ENCODE measurements at places on chromosomes 11 and 22. TPM values are rescaled to one million over a fixed set of nuclear protein-coding genes. Genes with fewer than 3 reads are reported as not detected.
A peak's percentile ranks its signal among the peaks of the same experiment; 100 is the strongest.

The SEPTIN3 gene
- total RNA-seq: 7.9 TPM

The BRSK2 gene
- total RNA-seq: 0.36 TPM

The CNGA4 gene
- 0.10 TPM for total RNA-seq

The GNG3 gene
- total RNA-seq: not detected

The CCDC15 gene
- 3.1 TPM for total RNA-seq

The MMP13 gene
- total RNA-seq: not detected

The FZD4 gene
- not detected for total RNA-seq

- H3K36me3 ChIP-seq: no peaks in the 10 kb centered on the region
- H3K27me3 ChIP-seq: peaks cover 2% of the 10 kb centered on the region
- peak; percentile 12 for DNase-seq
Measured at GRCh38 chr22:22248878-22249277, 4.3 kb downstream of the VPREB1 start.

DNA sequence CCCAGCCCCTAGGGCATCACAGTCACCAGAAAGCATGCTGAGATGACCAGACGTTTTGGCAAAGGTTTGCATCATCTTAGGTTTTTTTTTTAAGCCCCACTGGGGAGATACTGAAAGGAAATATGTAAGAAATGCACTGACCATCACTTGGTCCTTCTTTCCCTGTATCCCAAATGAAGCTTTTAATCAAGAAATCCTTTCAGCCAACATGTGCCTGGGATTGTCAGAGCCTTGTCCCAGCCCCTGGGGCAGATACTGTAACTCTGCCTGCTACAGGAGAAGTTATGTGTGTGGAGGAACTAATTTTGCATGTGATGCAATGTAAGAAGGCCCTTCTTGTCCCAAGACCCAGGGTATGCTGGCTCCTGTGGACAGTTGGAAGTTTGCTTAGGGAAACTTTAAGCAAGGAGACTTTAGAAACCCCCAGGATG lies 65.6 kb downstream of the PPFIBP2 start:
- H3K4me1 ChIP-seq: peaks cover 22% of the 10 kb centered on the region
- no peak for DNase-seq
- H3K36me3 ChIP-seq: no peaks in the 10 kb centered on the region
- peaks cover 26% of the 10 kb centered on the region for H3K27me3 ChIP-seq
- no peak overlapping the region for H3K4me3 ChIP-seq

DNA sequence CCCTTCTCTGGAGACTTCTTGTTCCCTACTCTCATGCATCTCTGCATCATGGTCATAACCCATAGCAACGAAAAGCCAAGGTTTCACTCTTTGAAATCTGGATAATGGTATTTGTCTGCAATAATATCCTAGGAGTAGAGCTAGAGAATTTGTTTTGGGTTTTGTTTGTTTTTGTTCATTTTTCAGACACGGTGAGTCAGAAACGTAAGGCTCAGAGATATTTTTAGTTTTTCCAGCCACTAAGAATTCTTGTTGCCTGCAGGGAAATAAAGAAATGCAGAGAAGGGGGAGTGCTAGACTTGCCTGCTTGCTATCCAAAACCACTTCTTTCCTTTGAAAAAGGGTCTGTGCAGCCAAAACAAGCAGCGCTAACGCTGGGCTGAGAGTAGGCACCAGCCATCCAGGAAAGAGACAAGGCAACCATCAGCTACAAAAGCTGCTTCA lies 26.0 kb downstream of the POU2AF3 start:
- no peaks in the 10 kb centered on the region for H3K4me1 ChIP-seq
- H3K27ac ChIP-seq: no peak overlapping the region
- H3K27me3 ChIP-seq: peaks cover 10% of the 10 kb centered on the region
- no peaks in the 10 kb centered on the region for H3K36me3 ChIP-seq

DNA sequence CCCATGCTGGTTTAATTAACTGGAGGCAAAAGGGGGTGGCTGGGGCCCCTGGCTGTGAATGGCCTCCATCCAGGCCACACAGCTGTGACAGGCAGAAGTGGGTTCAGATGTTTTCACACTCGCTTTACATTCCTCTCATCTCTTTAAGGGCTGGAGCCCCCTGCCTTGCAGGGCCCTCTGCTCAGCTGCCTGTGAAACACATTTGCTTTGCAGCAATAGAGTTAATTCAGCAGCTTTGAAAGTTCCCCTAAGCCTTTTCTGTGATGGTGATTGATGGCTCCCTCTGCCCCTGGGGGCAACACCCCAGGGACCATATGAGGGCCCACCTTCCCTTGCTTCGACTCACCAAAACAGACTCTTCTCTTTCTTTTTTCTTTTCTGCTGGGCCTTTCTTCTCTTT lies 139.3 kb downstream of the FEZ1 start:
- no peaks in the 10 kb centered on the region for H3K4me1 ChIP-seq
- no peak for DNase-seq
- H3K36me3 ChIP-seq: no peaks in the 10 kb centered on the region
- no peak overlapping the region for H3K27ac ChIP-seq
- peaks cover 6% of the 10 kb centered on the region for H3K27me3 ChIP-seq
- no peak overlapping the region for H3K4me3 ChIP-seq

- H3K27me3 ChIP-seq: no peaks in the 10 kb centered on the region
- no peak for DNase-seq
- H3K4me3 ChIP-seq: no peak overlapping the region
- no peaks in the 10 kb centered on the region for H3K4me1 ChIP-seq
Measured at GRCh38 chr11:40432358-40432757, 1027.1 kb downstream of the LRRC4C start.

- H3K4me3 ChIP-seq: no peak overlapping the region
- no peak for DNase-seq
- no peaks in the 10 kb centered on the region for H3K27me3 ChIP-seq
- no peak overlapping the region for H3K27ac ChIP-seq
- H3K4me1 ChIP-seq: peaks cover 53% of the 10 kb centered on the region
- peaks cover 4% of the 10 kb centered on the region for H3K36me3 ChIP-seq
Measured at GRCh38 chr11:69312453-69313404, 18.8 kb downstream of the MYEOV start.

- H3K27me3 ChIP-seq: peaks cover 13% of the 10 kb centered on the region
- no peak overlapping the region for H3K4me3 ChIP-seq
- H3K4me1 ChIP-seq: peaks cover 28% of the 10 kb centered on the region
- H3K36me3 ChIP-seq: no peaks in the 10 kb centered on the region
- H3K27ac ChIP-seq: no peak overlapping the region
Measured at GRCh38 chr22:21055880-21056319, 10.2 kb downstream of the LRRC74B start.

DNA sequence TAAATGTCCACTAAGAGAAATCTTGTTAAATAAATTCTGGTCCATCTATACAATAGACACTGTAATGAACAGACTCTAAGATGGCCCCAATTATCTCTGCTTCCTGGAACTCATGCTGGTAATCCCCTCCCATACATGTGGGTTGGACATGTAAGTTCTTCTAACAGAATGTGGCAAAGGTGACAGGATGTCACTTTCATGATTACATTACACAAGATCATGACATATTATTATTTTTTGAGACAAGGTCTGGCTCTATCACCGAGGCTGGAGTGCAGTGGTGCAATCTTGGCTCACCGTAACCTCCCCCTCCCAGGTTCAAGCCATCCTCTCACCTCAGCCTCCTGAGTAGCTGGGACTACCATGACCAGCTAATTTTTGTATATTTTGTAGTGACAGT lies 14.6 kb upstream of the NDUFC2 start:
- H3K27ac ChIP-seq: peak overlapping the region; percentile 82
- H3K36me3 ChIP-seq: peaks cover 26% of the 10 kb centered on the region
- peak overlapping the region; percentile 11 for H3K4me3 ChIP-seq
- peaks cover 10% of the 10 kb centered on the region for H3K4me1 ChIP-seq
- H3K27me3 ChIP-seq: no peaks in the 10 kb centered on the region

DNA sequence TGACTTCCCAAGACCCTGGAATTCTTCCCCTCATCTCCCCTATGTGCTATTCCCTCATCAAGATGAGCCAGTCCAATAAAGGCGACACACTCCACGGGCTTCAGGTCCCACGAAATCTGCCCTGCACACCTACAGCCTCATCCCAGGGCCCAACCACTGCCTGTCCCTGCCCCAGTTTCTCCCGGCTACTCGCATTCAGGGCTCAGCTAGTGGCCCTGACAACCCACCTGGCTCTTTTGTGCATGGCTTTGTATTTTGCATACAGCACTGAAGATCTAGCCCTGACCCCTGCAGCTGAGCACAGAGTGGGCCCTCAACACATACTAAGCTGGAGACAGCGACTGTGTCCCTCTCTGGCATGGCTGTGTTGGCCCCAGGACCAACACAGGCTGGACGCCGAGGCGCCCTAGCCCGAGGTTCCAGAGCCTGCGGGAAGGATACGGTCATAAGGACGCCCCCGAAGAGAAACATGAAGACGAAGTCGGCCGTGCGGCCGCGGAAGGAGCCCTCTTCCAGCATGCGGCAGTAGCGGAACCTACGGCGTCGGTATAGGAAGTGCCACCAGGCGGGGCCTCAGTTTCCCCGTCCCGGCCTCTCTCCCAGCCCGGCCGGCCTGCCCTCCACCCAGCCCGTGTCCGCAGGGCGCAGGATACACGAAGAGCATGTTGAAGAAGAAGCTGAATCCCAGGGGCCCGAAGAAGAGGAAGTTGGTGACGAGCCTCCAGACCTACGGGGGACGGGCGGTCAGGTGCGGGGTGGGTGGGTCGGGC lies 710 bp downstream of the DERL3 start:
- peaks cover 5% of the 10 kb centered on the region for H3K36me3 ChIP-seq
- no peak for DNase-seq
- H3K27me3 ChIP-seq: peaks cover 3% of the 10 kb centered on the region
- H3K27ac ChIP-seq: peak overlapping the region; percentile 96
- peaks cover 27% of the 10 kb centered on the region for H3K4me1 ChIP-seq

All from activated T-helper 1 cell treated with anti-CD3 and anti-CD28 coated beads, Interleukin-12 subunit alpha, Interleukin-12 subunit beta, Interleukin-2, Interleukin-4 antibody, amounts not matched to agents 30 ng/mL and 10 ng/mL and 1 ng/mL, durations not matched to agents 14 hours and 24 hours and 36 hours (primary cell).